ENCODE measurements at places on chromosomes 7 and 10.

DNA sequence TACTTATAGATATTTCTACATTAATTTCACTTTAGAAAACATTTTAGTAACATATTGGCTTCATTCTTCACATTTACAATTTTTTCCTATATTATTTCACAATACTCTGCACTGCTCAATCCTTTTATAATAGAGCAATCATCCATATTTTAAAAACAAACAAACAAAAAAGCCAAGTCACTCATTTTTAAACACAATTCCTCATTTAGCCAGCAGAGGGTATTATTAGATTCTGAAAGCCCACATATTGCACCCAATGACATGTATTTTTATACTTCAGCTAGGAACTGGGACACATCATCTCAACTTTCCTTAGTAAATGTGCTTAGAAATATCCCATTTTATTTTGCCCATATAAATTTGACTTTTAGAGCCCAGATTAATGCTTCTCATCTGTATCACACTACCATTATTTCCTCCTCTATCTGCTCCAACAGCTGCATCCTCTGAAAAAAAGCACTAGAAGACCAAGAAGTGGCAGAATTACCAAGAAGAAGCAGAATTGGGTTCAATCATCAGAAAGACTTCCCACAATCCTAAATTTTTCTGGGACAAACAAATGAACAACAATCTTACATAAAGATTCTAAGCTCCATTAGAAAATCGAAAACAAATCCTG, 29.5 kb downstream of the CTNNA3 start:
- DNase-seq, result no peak

- DNase-seq, result no peak
Measured at GRCh38 chr10:94216201-94216600, 146.5 kb downstream of the NOC3L start.

- DNase-seq, result no peak
Measured at GRCh38 chr7:151389096-151389767, 20.6 kb downstream of the WDR86 start.

DNA sequence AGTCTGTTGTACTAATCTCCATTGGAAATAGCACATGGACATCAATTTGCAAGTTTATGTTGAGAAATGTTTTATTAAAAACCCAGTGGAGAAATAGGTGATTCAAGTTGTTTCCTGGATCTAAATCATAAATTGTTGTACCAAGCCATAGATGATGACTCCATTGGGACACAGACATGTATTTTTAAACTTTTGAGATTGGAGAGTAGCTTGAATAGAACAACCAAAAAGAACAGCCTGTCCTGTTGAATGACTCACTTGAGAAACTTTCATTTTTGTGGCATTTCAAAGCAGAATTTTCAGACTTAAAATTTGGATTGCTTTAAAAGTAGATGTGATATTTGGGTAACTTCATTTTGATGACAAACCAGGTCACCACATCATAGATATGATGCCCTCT, 197.5 kb downstream of the GPAM start:
- DNase-seq, result no peak

DNA sequence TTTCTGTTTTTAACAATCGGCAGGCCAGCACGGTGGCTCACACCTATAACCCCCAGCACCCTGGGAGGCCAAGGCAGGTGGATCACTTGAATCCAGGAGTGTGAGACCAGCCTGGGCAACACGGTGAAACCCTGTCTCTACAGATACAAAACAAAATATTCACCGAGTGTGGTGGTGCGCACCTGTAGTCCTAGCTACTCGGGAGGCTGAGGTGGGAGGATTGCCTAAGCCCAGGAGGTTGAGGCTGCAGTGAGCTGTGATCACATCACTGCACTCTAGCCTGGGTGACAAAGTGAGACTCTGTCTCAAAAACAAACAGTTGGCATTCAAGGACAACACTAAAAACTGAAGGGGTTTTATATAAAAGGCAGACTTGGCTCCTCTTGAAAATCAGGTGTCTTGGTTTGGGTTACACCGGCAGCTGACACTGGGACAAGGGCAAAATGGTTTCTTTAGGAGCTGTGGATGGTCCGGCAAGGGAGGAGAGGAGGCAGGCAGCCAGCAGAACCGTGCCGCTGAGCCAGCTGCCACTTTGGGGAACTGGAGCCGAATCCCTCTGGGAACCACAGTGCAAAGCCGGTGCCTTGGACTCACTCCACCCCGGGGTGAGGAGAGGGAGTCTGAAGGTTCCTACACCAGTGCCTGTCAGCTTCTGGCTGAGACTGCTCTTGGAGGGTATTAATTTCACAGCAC, 52.6 kb downstream of the CHST3 start:
- no peak for DNase-seq

DNA sequence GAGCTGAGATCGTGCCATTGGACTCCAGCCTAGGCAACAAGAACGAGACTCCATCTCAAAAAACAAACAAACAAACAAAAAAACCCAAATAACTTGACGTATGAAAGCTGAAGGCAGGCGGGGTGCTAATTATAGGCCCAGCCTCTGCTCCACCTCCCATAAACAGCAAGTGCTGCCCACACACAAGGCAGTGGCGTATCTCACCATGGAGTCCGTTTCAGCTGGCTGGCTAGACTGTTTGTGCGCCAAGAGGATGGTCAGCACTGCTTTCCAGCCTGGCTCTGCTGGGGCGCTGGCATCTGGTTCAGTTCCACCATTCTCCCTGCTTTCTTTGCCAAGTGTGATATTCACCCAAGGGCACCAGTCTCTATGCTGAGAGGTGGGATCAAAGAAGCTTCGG, 29.1 kb downstream of the ZC3HC1 start:
- no peak for DNase-seq

DNA sequence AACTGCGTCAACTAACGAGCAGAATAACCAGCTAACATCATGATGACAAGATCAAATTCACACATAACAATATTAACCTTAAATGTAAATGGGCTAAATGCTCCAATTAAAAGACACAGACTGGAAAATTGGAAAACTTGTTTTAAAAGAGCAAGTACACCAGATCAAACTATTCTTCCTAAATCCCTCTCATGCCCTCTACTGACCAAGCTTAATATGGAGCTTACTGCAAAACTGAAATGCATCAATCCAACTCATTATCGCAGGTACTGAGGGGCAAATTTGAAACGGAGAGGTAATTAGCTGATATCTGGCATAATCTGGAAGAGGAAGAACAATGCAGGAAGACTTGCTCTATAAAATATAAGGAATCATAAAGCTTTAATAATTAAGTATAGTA, 1223.8 kb downstream of the NXPH1 start:
- no peak for DNase-seq

DNA sequence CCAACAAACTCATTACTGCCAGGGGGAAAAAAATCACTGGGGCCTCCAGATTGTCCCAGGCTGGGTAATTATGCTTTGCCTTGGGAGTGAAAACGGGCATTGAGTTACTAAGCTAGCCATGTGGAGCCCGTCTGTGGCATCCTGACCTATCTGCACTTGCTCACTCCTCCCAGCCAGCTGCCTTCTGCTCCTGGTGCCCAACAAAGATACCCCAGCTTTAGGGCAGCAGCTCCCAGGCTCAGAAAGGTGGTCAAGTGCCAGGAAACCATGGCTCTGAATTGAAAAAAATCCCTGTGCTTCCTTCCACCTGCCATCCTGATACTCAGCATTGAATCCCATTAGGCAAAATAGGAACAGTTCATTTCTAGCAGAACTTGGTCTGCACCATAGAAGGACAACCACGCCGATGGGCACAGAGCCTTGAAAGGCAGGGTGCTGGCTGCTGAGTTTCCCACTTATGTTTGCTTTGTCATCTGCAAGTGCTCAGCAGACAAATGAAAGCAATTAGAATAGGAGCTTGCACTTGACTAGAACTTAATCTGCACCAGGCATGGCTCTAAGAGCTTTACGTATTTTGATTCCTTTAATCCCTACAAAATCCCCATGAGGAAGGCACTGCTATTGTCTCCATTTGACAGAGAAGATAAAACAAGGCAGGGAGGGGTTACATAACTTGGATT, 42.8 kb downstream of the HSPA12A start:
- DNase-seq, result no peak

- DNase-seq, result no peak
Measured at GRCh38 chr10:108169846-108170245, 1005.3 kb upstream of the SORCS1 start.

GRCh38 chr10:72081772-72082590, 6.4 kb downstream of the SPOCK2 start:
- DNase-seq, result no peak

GRCh38 chr10:118804262-118804773, 49.5 kb upstream of the CACUL1 start:
- DNase-seq, result no peak

DNA sequence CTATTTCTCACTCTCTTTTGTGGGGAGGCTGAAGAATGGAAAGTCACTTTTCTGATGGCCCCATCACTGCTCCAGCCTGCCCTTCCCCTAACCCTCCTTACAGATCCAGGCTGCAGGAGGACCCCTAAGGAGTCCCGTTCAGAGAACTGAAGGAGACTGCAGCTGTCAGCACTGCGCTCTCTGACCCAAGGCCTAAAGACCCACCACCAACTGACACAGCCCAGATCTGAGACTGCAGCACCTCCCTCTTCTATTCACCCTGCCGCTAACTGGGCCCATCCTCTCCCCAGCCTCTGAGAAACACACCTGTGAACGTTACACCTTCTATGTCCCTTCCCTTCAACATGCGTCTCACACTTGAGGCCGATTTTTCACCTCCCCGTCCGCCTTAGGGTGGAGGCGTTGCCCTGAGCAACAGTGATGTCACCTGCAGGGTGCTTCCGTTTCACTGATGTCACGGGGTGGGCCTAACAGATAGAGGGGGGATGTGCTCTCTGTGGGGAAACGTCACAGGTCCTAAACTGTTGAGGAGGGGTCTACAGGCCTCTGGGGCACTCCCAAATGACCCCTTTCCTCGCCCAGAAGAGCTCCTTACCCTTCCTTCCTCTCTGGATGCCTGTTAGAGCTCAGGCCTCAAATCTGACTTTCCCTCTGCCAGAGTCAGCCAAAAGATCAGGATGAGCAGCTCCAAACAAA, 5.1 kb downstream of the ITPRIP start:
- peak; percentile 20 for DNase-seq

GRCh38 chr7:153404124-153404523, 644.6 kb downstream of the ACTR3B start:
- no peak for DNase-seq

DNA sequence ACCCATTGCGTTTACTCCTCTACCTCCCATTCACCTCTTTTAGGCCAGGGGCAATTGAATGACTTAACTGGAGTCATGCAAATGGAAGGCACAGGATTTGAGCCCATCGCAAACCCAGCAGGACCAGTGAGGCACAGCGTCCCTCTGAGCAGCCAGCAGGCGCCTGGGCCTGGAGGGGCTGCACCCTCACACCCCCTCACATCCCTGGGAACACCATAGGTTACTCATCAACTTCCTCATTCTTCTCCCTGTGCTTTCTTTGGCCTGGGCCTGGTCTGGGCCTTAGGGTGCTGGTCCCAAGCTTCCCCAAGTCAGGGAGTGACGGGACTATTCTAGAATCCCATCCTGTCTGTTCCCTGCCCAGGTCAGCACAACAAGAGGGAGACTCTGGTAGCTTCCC, 169.4 kb upstream of the EEPD1 start:
- no peak for DNase-seq

- no peak for DNase-seq
Measured at GRCh38 chr7:128221929-128222403, 19.1 kb upstream of the LEP start.

GRCh38 chr10:12768156-12769100, 233.1 kb downstream of the CCDC3 start:
- no peak for DNase-seq

DNA sequence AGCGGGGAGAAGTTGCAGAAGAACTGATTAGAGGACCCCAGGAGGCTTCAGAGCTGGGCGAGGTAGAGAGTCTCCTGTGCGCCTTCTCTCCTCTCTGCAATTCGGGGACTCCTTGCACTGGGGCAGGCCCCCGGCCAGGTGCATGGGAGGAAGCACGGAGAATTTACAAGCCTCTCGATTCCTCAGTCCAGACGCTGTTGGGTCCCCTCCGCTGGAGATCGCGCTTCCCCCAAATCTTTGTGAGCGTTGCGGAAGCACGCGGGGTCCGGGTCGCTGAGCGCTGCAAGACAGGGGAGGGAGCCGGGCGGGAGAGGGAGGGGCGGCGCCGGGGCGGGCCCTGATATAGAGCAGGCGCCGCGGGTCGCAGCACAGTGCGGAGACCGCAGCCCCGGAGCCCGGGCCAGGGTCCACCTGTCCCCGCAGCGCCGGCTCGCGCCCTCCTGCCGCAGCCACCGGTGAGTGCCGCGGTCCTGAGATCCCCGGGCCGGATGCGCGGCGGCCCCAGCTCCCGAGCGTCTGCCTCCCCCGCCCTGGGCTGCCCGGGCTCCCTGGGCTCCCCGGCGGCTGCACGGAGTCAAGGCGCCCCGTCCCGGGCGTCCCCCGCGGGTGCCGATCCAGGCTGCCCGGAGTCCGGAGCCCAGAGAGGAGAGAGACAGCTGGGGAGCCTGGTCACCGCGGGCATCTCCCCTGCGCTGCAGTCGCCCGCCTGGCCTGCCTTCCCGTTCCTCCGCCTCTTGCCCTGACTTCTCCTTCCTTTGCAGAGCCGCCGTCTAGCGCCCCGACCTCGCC, at the start of gene PLAU:
PLAU (plus strand) TSS at position 369 of the 789 bp plus-strand sequence. CDS start 424 bp downstream, outside the sequence.
- DNase-seq, result no peak

GRCh38 chr10:94288361-94289101, 74.2 kb downstream of the NOC3L start:
- no peak for DNase-seq

DNA sequence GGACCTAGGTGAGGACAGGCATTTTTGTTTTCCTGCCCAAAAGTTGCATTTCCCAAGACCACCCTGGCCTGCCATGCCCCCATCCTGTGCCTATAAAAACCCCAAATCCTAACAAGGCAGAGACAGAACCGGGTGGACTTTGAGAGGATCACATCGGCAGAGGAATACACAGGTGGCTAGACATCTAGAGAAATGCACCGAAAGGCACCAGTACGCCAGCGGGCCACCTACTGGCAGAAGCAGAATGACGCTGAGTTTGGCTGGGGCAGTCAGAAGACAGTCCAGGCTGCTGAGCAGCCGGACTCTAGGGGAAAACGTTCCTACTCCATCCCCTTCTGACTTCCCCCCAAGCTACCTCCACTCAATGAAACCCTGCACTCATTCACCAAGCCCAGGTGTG, 2.8 kb downstream of the AKR1C4 start:
- DNase-seq, result no peak

GRCh38 chr7:130868139-130868538, 134.1 kb upstream of the KLF14 start:
- DNase-seq, result no peak

DNA sequence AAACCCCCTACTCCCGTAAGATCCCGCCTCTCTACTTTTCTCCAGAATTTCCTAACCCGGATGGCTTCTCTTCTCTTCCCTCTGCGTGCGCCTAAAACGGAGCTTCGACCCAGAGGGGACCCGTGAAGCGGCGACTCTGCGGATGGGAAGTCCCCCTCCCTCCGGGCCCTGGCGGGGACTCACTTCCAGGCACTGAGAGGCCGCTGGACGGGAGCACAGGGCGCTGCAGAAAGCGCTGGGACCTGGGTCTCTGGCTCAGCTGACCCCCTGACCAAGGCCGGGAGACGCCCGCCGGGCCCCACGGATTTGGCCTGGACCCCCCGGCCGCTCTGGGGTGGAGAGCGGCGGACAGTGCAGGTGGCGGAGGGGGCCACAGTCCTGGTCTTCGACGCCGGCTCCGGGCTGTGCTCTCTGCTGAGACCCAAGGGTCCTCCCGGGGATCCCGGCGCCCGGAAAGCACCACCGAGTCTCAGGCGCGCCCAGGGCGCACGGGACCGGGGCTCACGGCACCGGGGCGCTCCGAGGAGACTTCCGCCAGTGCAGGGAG, 688 bp upstream of the FOXL3 start:
- DNase-seq, result no peak

- DNase-seq, result no peak
Measured at GRCh38 chr10:73839276-73839966, 28.0 kb upstream of the NDST2 start.
